ENCODE measurements at places on chromosomes 3 and 15.

DNA sequence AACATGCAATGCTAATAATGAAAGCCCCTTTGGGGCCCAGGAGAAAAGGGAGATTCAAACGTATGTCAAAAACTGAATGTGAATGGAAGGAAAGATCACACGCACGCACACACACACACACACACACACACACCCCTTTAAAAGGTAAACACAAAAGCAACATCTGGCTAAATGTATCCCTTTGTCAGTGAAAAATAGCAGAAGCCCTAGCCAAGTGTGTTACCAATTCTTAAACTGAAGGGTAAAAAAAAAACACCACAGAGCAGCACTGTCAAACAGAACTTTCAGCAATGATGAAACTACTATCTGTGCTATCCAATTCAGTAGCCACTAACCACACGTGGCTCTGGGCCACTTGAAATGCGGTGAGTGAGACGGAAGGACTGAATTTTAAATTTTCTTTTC, 4.9 kb downstream of the RFTN1 start:
- no peak for DNase-seq

DNA sequence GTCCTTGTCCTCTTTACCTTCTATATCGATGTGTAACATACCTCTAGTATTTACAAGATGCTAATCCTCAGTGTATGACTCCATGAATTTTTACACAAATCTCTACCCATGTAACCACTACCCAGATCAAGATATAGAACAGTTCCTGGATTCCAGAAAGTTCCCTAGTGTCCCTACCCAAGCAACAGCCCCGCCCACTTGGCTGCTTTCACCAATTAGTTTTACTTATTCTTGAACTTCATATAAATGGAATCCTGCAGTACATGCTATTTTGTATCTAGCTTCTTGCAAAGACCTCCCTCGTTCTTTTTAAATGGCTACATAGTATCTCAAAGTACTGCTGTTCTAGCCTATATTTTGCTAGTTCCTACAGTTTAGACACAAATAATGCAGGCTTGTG, 33.0 kb downstream of the CD276 start:
- DNase-seq: no peak

DNA sequence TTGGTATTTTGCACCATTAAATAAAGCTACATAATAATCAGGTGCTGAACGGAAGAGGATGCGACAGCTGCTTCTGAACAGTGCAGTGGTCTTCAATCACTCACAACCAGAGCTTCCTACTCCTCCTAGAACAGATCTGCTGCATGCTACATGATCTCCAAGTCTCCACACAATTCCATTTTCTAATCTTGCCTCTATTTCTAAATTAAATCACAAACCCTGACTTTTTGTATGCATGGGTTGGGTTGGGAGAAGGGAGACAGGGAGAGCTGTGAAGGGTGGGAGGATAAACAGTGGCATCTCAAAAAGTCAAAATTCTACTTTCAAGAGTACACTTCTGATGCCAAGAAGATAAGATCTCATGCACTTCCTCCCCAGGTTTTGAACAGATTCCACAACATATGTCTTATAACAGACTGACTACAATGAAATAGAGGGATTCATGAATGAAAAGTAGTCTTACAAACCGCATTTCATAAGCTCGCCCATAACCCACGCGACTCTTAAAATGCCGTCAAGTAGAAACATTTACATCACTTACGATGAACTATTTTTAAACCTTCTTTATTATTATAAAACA, 57.2 kb downstream of the CHSY1 start:
- DNase-seq: no peak

GRCh38 chr3:54862526-54862925, 65.3 kb downstream of the LRTM1 start:
- DNase-seq: peak; percentile 12

- DNase-seq: no peak
Observed at GRCh38 chr3:123410149-123410515, 38.8 kb downstream of the ADCY5 start.

GRCh38 chr15:50493625-50494024, 52.8 kb downstream of the USP50 start:
- DNase-seq: no peak

GRCh38 chr3:48187301-48187578, 977 bp downstream of the CDC25A start:
- DNase-seq: no peak

GRCh38 chr3:149314807-149315578, 18.4 kb downstream of the TM4SF18 start:
- peak; percentile 16 for DNase-seq

GRCh38 chr3:174958671-174959328, 99.7 kb downstream of the NAALADL2 start:
- DNase-seq: no peak

GRCh38 chr3:9932843-9933560, 632 bp upstream of the CRELD1 start:
- DNase-seq: peak; percentile 90

All from urothelium cell line (cell line).